ENCODE measurements at places on chromosomes 16 and 17.

DNA sequence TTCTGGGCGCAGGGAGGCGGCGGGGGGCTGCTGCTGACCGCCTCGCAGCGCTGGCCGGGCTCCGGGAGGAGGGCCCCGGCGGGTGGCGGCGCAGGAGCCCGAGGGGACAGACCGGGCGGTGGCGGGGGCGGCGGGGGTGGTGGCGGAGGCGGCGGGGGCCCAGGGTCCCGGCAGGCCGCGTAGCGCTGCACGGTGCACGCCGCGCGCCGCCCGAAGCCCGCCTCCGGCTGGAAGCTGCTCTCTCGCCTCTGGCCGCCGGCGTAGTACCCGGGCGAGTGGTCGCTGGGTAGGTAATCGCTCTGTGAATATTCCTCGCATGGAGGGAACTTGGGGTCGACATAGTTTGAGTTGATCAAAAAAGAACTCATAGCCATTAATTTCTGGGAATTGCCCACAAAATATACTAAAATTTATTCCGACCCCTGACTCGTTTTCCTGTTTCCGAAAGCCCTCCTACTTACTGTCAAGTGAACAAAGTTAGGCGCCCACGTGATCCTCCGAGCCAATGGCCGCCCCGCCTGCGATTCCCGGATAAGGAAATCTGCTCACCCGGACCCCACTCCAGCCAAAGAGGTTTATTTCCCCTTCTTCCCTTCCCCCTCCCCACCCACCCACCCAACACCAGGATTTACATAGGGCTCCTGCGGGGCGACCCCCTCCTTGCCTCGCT, at the start of gene HOXB4:
TSS of gene HOXB4 (minus strand) at position 405 of the 670 bp plus-strand sequence. CDS start at position 374, 31 bp downstream.
- peak; percentile 45 for DNase-seq

GRCh38 chr16:6112700-6113099, 1015.1 kb upstream of the EEF2KMT start:
- DNase-seq, result no peak

DNA sequence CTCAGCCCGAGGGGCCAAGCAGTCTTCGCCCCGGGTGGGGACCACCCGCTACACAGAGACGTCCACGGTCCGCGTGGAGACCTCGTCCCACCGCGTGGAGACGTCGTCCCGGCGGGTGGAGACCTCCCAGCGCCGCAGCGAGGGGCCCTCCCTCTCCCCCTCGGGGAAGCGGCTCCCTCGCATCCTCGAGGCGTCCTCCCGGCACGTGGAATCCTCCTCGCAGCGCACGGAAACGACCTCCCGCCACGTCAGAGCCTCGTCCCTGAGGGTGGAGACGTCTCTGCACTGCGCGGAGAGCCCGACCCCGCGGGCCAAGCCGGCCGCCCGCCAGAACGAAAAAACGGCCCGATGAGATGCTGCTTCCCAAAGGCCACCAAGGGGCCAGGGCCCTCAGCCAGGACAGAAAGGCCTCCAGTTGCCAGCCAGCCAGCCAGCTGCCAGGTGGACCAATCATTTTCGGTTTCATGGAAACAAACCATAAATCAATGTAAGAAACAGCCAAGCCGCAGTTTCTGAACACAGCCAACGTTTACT, 424 bp downstream of the C17orf100 start:
- no peak for DNase-seq

- DNase-seq, result no peak
Measured at GRCh38 chr16:19130852-19131824, 17.4 kb downstream of the ITPRIPL2 start.

DNA sequence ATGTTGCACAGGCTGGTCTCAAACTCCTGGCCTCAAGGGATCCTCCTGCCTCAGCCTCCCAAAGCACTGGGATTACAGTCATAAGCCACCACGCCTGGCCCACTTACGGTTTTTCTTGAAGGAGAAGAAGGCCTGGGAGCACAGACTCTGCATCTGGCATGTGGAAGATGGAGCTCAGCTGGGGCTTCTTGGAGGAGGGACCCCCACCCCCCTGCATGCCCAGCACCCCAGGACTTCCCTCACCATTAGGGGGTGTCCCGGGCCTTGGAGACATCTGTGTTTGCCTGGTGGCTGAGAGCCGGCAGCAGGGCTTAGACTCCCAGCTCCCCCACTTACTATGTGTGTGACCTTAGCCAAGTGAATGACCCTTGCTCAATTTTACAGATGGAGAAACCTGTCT, 204.7 kb downstream of the ZNF423 start:
- DNase-seq, result no peak

GRCh38 chr16:65274566-65274965, 152.7 kb upstream of the CDH11 start:
- no peak for DNase-seq

DNA sequence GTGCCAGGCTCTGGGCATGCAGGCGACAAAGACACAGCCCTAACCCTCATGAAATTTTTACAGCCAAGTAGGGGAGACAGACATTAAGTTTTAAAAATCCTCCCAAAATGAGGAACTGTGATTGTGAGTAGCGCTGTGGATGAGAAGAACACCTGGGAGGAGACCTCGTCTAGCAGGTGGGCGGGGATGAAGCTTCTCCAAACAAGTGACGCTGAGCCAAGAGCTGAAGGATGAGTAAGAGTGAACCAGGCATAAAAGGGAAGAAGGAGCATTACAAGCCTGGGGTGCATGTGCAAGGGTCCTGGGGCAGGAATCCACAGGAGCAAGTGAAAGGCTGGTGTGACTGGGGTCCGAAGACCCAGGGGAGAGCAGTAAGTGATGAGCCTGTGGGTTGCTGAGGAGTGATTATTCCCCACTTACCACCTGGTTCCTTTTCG, 149.4 kb upstream of the HS3ST2 start:
- DNase-seq, result no peak

- no peak for DNase-seq
Measured at GRCh38 chr17:28033972-28034714, 8.3 kb upstream of the NLK start.

- peak; percentile 47 for DNase-seq
Measured at GRCh38 chr16:87550495-87550961, 51.8 kb upstream of the JPH3 start.

- DNase-seq, result no peak
Measured at GRCh38 chr16:88499836-88500251, 46.8 kb downstream of the ZFPM1 start.

DNA sequence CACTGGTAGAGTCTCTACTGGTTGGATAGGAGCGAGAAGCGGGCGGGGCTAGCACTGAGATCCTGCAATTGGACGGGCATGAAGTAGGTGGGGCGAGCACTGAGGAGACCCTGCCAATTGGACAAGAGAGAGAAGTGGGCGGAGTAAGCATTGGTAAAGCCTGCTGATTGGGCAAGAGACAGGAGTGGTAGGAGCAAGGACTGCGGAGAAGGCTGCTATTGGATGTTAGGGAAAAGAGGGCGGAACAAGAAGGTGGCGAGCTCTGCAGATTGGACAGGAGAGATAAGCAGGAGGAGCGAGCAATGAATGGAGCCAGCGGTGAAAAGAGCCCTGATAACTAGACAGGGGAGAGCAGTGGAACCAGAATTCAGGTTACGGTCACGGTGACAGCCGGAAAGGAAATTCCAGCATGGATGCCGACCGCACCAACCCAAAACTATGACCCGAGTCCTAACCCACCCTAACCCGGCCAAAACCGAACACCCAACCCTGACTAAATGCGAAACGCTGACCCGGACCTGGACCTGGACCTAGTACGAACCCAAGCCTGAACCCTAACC, 4.8 kb downstream of the SCGB1C2 start:
- no peak for DNase-seq

DNA sequence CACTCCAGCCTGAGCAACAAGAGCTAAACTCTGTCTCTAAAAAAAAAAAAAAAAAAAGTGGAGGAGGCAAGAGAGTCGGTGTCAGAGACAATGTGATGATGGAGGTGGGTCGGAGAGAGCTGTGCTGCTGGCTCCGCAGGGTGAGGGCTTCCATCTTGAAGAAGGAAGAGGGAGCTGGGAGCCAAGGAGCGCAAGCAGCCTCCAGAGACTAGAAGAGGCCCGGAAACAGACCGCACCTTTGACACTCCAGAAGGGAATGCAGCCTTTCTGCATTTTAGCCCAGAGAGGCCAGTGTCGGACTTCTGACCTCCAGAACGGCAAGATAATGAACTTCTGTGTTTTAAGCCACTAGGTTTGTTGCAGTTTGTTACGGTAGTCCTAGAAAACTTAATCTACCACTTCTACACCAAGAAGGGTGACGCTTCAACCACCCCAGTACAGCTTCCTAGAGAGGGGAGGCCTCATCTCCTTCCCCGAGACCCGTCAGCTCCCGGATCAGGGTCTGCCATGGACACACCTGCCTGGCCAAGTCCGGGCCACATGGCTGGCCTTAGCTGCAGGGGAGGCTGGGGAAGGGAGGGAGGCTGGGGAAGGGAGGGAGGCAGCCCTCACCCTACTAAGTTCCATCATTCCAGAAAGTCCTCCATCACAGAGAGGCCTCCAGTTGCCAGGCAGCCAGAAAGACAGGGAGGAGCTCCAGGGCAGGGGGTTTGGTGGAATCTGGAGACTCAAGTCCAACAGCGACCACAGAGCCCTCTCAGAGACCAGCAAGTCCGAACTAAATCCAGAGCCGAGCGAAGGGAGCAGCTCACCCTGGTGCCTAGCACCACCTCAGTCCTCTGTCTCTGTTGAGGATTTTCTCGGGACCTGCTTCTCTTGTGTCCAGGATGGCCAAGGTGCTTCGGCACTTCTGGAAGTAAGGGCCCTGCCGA, 13.2 kb upstream of the RBFOX3 start:
- no peak for DNase-seq

DNA sequence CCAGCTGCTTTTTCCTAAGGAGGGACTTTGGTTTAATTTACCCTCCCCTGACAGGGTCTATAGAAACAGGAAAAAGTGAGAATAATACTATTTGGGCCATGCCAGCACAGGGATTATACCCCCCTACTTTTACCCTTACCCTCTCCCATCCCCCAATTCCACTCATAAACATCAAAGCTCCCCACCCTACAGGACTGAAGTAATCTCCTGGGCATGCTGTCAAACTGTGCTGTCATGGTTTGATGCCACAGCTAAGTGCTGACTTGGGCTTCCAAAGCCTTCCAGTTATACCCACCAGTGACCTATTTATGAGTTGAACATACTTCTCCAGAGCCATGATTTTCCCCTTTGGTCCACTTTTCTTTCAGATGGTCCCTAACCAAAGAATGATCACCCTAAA, 12.8 kb downstream of the PHF12 start:
- no peak for DNase-seq

GRCh38 chr16:79261481-79261940, 339.0 kb downstream of the MAF start:
- DNase-seq, result no peak

GRCh38 chr17:79133214-79133613, 58.6 kb downstream of the ENGASE start:
- DNase-seq, result no peak

GRCh38 chr17:75808549-75808904, 23.9 kb downstream of the UNK start:
- DNase-seq, result no peak

DNA sequence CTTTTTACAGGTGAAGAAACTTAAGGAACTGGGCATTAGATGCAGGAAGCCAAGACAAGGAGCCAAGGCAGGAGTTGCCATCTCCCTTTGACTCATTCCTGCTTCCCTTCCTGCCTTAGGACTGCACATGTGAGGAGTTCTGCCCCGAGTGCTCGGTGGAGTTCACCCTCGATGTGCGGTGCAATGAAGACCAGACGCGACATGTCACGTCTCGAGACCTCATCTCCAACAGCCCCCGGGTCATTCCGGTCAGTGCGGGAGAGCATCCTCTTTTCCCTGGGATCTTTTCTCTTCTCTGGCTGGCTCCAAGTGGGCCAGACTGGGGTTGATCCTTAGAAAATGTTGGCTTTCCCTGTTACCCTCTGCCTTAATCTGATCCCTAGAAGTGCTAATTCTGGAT, 6.6 kb downstream of the POLR2C start:
- no peak for DNase-seq

GRCh38 chr17:9123594-9124553, 102.6 kb downstream of the NTN1 start:
- DNase-seq, result no peak

DNA sequence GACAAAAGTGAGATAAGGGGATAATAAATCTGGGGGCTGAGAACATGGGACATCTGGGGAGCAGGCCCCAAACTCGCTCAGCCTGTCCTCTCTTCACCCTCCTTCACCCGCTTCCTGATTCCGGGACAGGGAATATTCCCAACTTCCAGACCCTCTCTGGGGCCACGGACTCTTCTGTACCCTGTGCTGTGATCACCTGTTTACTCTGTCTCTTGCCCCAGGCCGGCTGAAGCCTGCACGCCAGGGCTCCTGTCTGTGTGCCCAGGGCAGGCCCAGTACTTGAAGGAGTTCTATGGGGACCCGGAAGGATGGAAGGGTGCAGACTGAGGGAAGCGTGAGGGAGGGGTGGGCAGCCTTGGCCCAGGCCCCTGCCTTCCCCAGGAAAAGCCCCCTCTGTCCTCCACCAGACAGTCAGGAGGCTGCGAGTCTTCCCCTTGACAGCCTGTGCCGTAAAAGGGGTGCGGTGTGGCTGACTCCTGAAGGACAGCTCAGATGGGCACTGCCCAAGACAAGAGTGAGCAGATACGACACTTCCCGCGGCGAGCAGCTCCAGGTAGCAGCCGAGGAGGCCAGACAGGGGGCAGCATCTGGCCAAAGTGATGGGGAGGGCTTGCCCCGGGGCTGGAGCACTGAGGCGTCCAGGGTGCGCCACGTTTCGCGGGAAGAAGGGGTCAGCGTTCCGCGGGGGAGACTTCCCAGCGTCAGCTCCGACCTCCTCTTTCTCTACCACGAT, 1.0 kb upstream of the CCNF start:
- no peak for DNase-seq

Measured in stimulated activated CD8-positive, alpha-beta memory T cell treated with anti-CD3 and anti-CD28 coated beads, Interleukin-12 subunit alpha, Interleukin-12 subunit beta, amount 100 ng/mL, for 1 hour (primary cell).